ENCODE measurements at places on chromosomes 4 and X.
A peak's percentile ranks its signal among the peaks of the same experiment; 100 is the strongest.

GRCh38 chr4:116668190-116668589 lies 417.2 kb downstream of the TRAM1L1 start:
- DNase-seq = no peak

GRCh38 chr4:83417566-83417965 lies 38.1 kb downstream of the HELQ start:
- no peak for DNase-seq

DNA sequence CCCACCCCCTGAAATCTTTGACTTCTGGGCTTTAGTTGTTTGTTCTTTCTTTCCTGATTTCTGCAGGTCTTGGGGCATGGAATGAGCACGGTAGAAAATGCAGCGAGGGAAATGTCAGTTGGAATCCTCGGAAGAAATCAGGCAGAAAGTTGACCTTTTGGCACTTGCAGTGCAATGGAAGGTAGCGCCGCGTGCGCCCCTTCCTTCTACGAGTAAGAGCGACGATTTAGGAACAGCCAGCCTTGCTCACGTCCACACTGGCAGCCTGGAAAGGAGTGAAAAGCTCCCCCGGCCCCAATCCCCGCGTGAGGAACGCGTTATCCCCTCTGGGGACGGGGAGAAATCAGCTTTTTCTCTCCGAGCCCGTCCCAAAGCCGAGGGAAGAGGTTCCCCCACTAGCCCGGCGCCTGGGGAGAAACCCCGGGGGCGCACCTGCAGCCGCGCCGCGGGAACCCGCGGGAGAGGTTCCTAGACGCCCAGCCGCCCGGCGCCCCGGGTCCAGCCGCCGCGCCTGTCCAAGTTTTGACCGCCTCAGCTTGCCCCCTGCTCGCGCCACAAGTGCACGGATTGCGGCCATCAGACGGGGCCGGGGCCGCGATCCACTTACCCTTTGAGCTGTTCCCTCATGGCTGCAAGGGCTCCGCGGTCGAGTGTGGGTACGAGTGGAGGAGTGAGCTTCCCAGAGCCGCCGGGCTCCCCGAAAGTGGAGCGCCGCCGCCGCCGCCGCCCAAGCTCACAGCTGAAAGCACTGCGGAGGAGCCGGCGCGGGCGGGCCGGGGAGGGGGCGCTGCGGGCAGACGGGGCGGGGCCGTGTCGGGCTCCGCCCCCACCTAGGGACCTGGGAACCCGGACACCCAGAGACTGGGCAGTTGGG lies 194.6 kb upstream of the FTHL17 start:
- DNase-seq = peak; percentile 10

- DNase-seq = no peak
Measured at GRCh38 chrX:102744307-102744706, 23.8 kb downstream of the GPRASP3 start.

DNA sequence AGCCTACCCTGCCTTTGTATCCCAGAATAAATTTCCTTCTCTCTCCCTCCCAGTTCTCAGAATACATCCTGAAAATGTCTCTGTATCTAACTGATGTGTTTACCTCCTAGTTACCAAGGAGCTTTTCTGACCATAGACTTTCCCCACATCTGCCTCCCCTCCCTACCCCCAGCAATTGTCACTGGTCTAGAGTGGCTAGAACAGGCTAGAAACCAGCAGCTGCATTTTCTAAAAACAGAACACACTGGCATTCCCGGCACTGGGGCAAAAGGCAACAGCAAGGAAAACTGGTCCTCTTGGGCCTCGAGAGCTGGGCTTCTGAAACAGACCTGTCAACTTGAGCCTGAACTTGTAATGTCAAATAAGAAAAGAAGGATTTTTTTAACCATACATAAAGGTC lies 16.4 kb downstream of the TASL start:
- DNase-seq = no peak

DNA sequence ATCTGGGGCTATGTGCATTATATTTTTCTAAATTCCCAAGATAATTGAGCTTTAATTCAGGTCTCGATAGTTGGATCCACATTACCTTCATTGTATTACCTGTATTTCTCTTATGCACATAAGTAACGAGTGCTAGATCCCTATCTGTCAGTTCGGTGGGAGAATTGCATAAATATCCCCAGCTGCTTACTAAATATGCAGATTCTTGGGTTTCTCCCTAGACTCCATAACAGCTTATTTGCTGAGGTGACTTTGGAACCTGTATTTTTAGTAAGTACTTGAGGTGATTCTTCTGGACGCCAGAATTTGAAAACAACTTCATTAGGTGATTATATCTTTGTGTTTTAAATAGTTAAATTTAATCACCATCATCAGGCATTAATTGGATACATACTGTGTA lies 15.0 kb downstream of the UGT8 start:
- no peak for DNase-seq

GRCh38 chrX:41705680-41706374 lies 17.1 kb downstream of the GPR34 start:
- DNase-seq = peak; percentile 9

GRCh38 chr4:42720533-42720932 lies 63.6 kb upstream of the ATP8A1 start:
- DNase-seq = no peak

GRCh38 chrX:19760841-19761512 lies 126.4 kb downstream of the SH3KBP1 start:
- no peak for DNase-seq

- DNase-seq = no peak
Measured at GRCh38 chrX:1391707-1392375, at the start of gene SLC25A6. Gene SLC25A6 (minus strand): TSS chrX:1392113. CDS start chrX:1392009, 104 bp downstream.
